ENCODE measurements at places on chromosomes 13 and 19.

DNA sequence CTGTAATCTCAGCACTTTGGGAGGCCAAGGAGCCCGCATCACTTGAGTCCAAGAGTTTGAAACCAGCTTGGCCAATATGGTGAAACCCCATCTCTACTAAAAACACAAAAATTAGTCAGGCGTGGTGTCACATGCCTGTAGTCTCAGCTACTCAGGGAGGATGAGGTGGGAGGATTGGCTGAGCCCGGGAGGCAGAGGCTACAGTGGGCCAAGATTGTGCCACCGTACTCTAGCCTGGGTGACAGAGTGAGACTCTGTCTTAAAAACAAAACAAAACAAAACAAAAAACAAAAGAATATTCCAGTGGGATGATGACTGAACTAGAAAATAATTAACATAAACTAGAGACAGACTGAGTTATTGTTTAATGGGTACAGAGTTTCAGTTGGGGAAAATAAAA, 81.7 kb upstream of the ABCC4 start:
- DNase-seq = no peak

DNA sequence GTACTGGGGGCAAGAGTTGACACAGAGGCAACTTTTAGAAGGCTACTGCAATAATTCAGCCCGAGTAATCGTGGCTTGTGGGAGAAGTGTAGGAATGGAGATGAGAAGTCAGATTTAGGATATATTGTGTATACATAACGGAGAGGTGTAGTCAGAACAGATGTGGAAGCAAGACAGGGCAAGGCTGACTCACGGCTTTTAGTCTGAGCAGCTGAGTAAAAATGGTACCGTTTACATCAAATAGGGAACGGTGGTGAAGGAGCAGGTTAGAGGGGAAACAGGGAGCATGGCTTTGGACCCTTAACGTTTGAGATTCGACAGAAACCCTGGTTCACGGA, 796 bp upstream of the LSM14A start:
- DNase-seq = no peak

GRCh38 chr19:50712833-50713232, 6.8 kb downstream of the SHANK1 start:
- DNase-seq = no peak

DNA sequence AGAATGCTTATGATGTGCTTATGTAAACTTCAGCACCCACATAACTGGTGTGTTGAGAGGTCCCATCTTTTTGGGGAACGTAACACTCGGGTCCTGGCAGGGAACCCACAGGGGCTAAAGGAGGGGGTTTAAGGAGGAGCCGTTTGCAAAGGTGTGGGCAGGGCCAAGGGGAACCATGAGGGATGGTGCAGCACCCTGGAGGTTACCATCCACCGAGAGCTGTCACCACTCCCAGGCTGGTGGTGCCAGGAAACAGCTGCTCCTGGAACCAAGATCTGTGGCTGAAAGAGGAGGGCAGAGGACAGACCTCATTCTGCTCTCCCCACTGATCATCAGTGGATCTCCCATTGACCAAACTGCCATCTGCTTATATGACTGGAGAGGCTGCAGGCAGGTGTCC, 23.2 kb upstream of the CYP4F8 start:
- DNase-seq = no peak

- DNase-seq = no peak
Measured at GRCh38 chr13:36414461-36414860, 17.8 kb upstream of the CCNA1 start.

- DNase-seq = peak; percentile 10
Measured at GRCh38 chr13:41455725-41456419, 1.5 kb upstream of the RGCC start.

GRCh38 chr19:31149441-31149941, 199.7 kb downstream of the TSHZ3 start:
- no peak for DNase-seq

DNA sequence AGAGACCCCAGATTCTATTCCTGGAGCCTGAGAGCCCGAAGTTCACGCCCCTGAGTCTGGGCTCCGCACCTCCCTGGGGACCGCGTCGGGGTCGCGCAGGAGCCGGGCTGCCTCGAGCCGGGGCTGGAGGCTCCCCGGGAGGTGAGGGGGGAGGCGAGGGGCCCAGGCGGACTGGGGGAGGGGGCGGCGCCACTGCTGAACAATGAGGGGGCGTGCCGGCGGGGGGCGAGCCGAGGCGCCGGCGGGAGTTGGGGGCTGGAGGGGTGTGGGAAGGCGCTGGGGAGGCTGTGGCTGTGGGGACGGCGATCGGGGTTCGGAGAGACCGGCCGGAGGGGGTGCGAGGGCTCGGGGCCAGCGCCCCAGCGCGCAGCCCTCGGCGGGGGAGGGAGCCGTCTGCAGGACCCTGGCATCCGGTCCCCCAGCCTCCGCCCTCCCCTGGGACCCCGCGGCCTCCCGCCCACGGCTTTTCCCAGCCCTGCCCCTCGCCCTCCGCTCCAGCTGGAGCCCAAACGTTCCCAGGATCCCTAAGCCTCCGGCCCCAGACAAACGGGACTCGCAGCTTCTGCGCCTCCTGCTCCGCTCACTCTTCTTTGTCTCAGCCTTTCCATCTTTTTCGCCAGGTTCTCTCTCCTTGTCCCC, 922 bp downstream of the PLEKHG2 start:
- DNase-seq = no peak

DNA sequence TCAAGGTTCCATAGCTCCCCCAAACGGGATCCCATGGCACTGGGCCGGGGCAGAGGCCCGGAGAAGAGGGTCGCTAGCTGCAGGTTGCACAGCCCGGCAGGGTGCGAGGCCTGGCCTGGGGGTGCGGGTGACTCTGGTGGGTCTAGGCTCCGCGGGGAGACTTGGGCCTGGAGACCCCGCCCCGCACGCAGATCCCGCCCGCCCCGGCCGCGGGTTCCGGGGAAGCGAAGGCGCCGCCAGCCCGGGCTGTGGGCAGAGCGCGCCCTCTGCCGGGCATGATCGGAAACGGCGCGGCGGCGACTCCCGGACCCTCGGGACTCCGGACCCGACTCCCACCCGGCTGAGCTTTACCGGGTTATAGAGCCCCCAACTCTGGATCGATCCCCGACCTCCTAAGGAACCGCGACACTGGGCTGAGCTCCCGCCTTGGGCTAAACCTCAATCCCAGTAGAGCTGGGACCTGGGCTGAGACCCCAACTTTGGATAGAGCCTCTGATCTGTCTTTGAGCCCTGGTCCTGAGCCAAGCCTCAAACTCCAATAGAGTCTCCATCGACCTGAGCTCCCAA, 3.1 kb upstream of the TNFAIP8L1 start:
- DNase-seq = peak; percentile 44

DNA sequence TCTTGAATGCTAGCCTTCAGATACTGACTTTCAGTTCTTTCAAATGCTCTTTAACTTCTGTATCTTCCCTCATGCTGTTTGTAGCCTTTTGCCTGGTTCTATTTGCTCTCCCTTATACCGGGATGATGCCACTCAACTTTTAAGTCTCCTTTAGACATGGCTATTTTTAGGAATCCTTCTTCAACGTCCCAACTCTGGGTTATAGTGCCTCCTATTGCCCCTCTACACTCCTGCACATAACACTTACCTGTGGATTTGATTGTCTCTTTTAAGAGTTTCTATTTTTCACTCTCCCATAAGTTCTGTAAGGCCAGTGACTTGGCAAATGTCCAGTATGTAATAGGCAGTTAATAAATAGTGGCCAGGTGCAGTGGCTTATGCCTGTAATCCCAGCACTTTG, 343.0 kb downstream of the KLF5 start:
- DNase-seq = no peak

DNA sequence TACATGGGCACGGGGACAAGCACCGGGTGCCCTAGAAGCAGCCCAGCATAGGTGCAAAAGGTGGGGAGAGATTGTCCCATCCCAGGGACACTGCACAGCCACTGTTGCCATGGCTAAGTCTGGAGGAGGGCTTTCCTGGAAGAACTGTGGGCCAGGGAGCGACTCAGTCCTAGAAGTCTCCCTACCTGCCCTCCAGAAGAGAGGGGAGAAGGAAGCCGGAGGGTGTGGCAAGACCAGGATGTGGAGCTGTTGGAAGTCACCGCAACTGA, 2.3 kb upstream of the FBN3 start:
- DNase-seq = no peak

- no peak for DNase-seq
Measured at GRCh38 chr13:96621634-96622183, 372.6 kb downstream of the OXGR1 start.

DNA sequence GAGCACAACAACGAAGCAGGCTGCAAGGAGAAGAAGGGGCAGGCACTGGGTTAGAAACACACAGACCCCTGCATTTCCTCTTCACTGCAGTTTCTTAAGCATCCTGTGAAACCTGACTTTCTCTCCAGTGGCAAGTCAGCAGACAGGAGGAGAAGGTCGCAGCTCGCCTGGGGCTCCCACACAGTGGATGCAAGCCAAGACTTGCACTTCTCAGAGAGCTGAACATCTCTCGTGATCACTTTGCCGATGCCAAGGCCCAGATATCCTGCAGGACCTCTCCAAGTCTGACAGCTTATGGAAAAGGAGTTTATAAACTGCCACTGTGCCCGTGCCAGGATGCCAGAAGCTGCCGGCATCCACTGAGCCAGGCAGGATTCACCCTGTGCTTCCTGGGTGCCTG, 18.4 kb downstream of the TMEM272 start:
- peak; percentile 54 for DNase-seq

DNA sequence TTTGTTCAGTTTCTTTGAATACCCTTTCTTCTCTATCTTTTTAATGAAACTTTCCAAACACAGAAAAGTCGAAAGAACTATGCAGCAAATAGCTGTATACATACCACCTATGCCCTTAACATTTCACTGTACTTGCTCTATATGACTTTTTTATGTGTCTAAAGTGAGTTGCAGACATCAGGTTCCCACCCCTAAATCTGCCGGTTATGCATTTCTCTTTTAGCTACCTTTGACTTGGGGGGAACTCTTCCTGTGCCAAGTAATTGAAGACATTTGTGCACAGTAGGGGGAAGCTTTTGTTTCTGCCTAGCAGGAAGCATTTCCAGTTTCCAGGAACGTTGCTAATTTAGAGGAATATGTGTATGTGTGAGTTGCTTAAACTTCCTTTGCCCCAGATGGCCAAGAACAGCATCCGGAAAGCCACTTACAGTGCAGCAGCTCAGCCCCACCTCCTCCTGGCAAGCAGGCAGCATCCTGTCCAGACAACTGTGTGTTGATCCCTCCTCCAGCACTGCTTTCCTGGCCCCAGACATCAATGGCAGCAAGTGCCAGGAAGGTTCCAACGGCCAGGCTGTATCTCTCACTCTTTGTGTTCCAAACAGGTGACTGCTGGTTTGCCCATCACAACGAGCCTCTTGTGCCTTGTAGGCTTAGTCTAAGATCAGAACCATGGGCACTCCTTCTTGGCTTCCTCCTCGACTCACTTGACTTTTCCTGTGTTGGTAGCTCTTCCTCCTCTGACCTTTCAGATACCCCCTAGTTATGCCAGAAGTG, 14.7 kb upstream of the GRAMD1A start:
- peak; percentile 94 for DNase-seq

DNA sequence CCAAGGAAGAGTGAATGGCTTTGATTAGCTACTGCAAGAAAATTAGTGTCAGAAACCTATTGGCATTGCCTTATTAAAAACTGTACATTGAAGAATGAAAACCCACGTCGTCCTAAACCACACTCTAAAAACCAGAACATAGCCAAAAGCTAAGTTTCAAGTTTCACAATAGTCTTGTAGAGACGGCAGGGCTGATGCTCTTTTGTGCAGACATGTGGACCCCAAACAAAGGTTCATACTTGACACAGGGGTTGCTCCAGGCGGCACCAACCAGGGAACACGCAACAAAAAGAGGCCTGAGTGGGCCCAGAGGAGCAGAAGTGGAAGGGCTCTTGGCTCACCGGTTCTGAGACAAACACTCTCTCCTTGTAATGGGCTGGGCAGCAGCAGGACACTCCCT, 28.6 kb upstream of the MIR17HG start:
- DNase-seq = no peak

DNA sequence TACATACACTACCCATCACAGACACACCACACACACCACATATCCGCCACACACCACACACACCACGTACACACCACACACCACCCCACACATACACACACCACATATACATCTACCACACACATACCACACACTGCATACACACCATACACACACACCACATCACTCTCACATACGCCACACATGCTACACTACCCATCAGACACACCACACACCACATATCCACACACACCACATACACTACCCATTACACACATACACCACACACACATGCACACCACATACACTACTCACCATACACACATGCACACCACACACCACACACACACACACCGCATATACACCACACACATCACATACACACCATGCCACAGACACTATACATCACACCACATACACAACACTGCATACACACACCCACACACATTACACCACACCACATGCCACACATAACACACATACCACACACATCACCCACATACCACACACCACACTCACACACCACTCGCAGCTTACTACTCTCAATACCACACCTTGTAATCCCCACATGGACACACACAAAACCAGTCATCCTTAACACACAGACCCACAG, 9.5 kb downstream of the ERFL start:
- no peak for DNase-seq

GRCh38 chr13:105363261-105364190, 1171.9 kb downstream of the EFNB2 start:
- DNase-seq = no peak

GRCh38 chr13:27289011-27289665, 18.5 kb downstream of the RASL11A start:
- no peak for DNase-seq

DNA sequence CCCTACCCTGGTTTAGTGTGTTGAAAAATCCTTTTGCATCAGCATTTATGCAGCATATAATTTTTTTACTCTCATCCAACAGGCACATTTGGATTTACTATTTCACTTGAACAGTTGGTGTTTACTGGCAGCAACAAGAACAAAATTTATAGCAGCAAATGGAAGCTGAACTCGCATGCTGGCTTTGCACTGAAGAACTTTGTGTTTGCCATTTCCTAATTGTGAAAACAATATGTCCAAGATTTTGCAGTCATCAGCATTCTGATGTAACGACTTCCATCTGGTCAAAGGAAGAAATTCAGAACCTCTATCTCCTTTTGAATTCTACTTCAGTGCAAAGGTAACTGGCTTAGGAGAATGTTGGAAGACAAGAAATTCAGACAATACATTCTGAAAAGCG, 131.0 kb downstream of the DLEU7 start:
- peak; percentile 94 for DNase-seq

DNA sequence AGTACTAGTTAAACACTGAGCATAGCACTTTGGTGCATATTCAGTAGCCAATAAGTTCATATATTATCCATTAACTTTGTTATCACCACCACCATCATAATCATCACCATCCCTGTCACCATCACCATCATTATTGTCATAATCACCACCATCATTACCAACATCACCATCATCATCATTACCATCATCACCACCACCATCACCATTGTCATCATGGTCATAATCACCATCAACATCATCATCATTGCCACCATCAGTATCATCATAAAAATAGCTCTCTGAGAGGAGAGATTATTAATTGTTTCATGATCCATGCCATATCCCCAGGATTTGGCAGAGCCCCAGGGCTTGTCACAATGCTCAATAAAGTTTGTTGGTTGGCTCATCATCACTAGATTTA, 49.3 kb downstream of the MBD3L1 start:
- no peak for DNase-seq

Measured in cerebellar cortex (tissue), 1 donor.